Activated CD8-positive, alpha-beta memory T cell treated with anti-CD3 and anti-CD28 coated beads, Interleukin-2, amount 50 U/mL, for 48 hours (primary cell): ENCODE measurements at places on chromosomes 5 and 9.

DNA sequence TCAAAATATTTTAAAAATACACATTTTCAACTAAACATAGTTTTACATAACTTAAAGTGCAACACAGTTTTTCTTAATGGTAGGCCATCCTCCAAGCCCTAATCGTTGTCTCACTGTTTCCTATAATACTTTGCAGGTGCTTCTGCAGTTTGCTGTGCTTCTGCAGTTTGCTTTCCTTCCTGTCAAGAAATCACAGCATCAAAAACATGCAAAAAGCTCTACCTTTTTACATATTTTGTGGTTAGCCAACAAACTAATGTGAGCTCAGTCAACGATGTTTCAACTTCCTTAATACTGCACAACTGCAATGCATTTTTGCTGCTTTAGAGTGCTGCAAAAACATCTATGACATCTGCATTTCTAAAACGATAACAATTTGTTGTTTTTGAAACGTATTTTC lies 25.2 kb downstream of the EMB start:
- no peak for DNase-seq

- DNase-seq: no peak
Measured at GRCh38 chr9:114252394-114252793, 70.5 kb upstream of the ORM1 start.

DNA sequence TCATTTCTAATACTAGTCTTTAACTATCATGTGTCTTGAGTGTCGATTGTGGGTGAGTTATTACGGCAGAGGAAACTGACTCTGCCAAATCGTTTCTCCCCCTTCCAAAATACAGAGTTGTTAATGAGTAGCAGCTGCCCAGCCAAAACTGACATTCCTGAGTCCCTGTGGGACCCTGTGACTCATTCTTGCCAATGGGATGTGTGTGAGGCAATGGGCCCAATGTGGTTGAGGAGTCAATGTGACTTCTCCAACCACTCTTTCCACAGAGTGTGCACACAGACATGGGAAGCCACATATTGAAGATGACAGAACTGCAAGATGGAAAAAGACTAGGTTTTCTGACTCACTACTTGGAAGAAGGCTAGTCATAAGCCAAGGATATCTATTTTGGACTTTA lies 434.7 kb downstream of the DTWD2 start:
- DNase-seq: no peak

DNA sequence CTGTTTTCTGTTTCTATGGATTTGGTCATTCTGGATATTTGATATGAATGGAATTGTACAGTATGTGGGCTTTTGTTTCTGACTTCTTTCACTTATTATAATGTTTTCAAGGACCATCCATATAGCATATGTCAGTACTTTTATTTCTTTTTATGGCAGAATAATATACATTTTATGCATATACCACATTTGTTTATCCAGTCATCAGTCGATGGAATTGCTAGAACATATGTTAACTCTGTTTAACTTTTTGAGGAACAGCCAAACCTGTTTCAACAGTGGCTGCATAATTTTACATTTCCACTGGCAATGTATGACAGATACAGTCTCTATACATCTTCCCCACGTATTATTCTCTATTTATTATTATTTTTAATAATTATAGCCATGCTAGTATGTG lies 131.6 kb downstream of the PARP8 start:
- DNase-seq: no peak

DNA sequence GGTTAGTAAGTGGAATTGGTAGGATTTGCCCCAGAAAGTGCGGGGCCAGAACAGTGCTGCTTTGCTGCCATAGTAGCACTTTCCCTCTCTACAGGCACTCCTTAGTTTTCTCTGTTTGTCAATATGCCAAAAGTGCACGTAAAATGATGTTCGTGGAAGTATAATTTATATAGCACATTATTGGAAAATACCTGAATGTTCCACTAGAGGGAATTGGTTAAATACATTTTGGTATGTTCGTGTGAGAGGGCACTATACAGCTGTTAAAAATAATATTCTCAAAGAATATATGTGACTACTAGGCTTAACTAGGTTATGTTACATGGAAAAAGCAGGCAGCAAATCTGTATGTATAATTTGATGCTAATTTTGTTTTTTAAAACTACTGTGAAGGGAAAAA lies 184.0 kb upstream of the GDNF start:
- no peak for DNase-seq

GRCh38 chr9:136538599-136539426 lies 7.0 kb downstream of the NOTCH1 start:
- peak; percentile 81 for DNase-seq

DNA sequence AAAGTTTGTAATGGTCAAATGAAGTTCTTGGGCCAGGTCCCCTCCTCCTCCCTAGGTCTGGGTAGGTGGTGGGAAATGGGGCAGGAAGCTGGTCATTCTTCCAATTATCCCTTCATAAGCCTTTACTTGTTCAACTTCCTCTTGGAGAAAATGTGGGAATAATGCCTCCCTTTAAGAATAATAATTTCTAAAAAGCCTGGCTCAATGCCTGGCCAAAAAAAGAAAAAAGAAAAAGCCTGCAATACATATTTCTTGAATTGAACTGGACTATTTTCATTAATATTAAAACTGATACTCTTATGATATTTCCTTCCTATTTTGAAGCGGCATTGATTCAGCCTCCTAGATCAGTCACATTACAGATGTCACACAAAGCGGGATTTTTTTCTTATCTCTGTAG lies 600.9 kb downstream of the CCDC171 start:
- DNase-seq: no peak

DNA sequence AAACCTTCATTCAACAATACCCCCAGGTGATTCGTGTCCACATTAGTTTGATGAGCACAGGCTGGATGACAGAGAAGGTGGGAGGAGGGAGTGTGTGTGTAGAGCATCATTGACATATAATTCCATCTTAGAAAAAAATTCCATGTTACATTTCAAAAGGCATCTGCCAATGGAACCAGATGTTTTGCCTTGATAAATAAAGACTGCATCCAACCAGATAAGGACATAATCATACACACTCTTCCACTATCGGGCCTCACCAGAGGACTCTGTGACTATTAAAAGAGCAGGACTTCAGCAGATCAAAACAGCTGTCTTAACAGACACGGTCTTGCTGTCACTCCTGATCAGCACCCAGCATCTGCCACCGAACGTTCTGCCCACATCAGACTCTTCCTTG lies 96.4 kb upstream of the SPIN1 start:
- no peak for DNase-seq

GRCh38 chr5:127111112-127111511 lies 37.8 kb upstream of the C5orf63 start:
- DNase-seq: no peak
